ENCODE measurements at places on chromosomes 3 and 15. TPM values are rescaled to one million over a fixed set of nuclear protein-coding genes. Genes with fewer than 3 reads are reported as not detected.

Gene TADA3
- polyA plus RNA-seq: 97.2 TPM

GRCh38 chr3:30915782-30916181, 21.3 kb upstream of the GADL1 start:
- peak overlapping the region; percentile 9 for H3K27ac ChIP-seq
- H3K4me1 ChIP-seq: peaks cover 4% of the 10 kb centered on the region
- no peak overlapping the region for H3K4me3 ChIP-seq
- no peaks in the 10 kb centered on the region for H3K36me3 ChIP-seq
- no peaks in the 10 kb centered on the region for H3K27me3 ChIP-seq
- no peak for DNase-seq

Gene NLGN1
- 5.3 TPM for polyA plus RNA-seq

Gene CHL1
- not detected for polyA plus RNA-seq

DNA sequence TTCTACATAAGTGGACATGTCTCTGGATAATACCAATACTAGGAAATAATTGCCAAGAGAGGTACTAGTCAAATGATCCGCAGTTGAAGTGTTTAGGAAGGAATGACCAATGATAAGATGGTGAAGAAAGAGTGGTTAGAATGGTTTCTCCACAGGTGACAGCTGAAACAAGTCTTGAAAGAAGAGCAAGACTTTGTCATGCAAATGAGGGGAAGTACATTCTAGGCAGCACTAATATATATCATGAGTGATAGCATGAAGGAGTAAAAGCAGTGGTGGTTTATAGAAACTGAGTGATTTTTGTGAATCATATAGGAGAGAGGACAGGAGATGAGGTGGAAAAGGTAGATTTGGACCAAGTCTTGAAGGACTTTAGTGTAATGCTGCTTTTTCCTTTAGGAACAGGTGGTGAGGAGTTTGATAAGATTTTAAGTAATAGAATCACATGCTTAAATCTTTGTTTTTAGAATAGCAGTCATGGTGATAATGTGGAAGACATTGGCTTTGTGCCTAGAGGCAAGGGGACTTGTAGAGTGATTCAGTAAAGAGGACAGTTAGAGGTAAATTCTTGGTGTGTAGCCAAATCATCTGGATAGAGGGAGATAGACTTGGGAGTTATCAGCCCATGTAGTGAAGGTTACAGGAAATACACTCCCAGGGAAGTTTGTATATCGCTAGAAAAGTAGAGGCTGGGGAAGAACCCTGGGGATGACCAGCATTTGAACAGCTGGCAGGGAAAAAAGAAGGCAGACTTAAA, 31.9 kb downstream of the SLMAP start:
- DNase-seq: peak; percentile 34
- no peak overlapping the region for H3K4me3 ChIP-seq
- H3K27ac ChIP-seq: no peak overlapping the region
- no peaks in the 10 kb centered on the region for H3K27me3 ChIP-seq

GRCh38 chr3:162218479-162218878, 721.9 kb downstream of the OTOL1 start:
- H3K36me3 ChIP-seq: no peaks in the 10 kb centered on the region
- no peak overlapping the region for H3K27ac ChIP-seq
- DNase-seq: no peak
- H3K4me1 ChIP-seq: no peaks in the 10 kb centered on the region
- no peaks in the 10 kb centered on the region for H3K27me3 ChIP-seq

DNA sequence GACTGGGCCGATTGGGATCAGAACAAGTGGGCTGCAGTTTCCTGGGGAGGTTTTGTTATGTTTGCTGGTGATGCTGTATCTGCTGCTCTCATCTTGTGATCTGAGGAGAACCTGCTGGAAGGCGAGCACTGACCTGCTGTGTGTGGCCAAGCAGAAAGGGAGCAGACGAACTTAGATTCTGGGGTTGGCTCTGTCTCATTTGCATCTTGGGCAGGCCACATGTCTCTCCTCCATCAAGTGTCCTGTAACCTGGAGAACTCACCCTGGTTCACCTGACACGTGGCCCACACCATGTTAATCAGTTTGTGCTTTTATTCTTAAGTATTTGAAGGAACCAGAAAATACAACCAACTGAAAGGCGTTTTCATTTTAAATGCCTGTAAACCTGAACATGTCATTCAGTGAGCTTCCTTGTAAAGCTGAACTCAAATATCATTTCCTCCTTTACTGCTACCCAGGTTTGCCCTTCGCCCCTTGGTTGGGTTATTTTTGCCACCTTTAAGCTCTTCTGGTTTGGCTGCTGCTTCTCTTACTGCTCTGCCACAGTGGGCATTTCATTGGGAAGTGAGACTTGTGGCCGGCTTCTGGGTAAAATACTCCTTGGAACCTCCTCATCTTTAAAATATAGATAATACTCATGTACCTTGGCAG, 33.5 kb upstream of the TRAK1 start:
- no peak overlapping the region for H3K27ac ChIP-seq
- no peaks in the 10 kb centered on the region for H3K36me3 ChIP-seq
- no peak overlapping the region for H3K4me3 ChIP-seq
- H3K4me1 ChIP-seq: peaks cover 16% of the 10 kb centered on the region
- H3K27me3 ChIP-seq: no peaks in the 10 kb centered on the region

GRCh38 chr15:77597804-77598453, 34.8 kb downstream of the LINGO1 start:
- no peaks in the 10 kb centered on the region for H3K27me3 ChIP-seq
- DNase-seq: no peak
- H3K27ac ChIP-seq: no peak overlapping the region
- H3K36me3 ChIP-seq: no peaks in the 10 kb centered on the region
- H3K4me1 ChIP-seq: peaks cover 15% of the 10 kb centered on the region
- no peak overlapping the region for H3K4me3 ChIP-seq

- no peaks in the 10 kb centered on the region for H3K36me3 ChIP-seq
- no peak overlapping the region for H3K27ac ChIP-seq
- no peaks in the 10 kb centered on the region for H3K27me3 ChIP-seq
- H3K4me1 ChIP-seq: no peaks in the 10 kb centered on the region
- no peak for DNase-seq
Measured at GRCh38 chr15:38508647-38509046, 54.7 kb downstream of the FAM98B start.

Gene A4GNT
- not detected for polyA plus RNA-seq

- no peaks in the 10 kb centered on the region for H3K36me3 ChIP-seq
- no peak overlapping the region for H3K27ac ChIP-seq
- no peak overlapping the region for H3K4me3 ChIP-seq
- H3K4me1 ChIP-seq: no peaks in the 10 kb centered on the region
- H3K27me3 ChIP-seq: no peaks in the 10 kb centered on the region
- DNase-seq: peak; percentile 65
Measured at GRCh38 chr3:24086617-24087404, 141.7 kb downstream of the NR1D2 start.

DNA sequence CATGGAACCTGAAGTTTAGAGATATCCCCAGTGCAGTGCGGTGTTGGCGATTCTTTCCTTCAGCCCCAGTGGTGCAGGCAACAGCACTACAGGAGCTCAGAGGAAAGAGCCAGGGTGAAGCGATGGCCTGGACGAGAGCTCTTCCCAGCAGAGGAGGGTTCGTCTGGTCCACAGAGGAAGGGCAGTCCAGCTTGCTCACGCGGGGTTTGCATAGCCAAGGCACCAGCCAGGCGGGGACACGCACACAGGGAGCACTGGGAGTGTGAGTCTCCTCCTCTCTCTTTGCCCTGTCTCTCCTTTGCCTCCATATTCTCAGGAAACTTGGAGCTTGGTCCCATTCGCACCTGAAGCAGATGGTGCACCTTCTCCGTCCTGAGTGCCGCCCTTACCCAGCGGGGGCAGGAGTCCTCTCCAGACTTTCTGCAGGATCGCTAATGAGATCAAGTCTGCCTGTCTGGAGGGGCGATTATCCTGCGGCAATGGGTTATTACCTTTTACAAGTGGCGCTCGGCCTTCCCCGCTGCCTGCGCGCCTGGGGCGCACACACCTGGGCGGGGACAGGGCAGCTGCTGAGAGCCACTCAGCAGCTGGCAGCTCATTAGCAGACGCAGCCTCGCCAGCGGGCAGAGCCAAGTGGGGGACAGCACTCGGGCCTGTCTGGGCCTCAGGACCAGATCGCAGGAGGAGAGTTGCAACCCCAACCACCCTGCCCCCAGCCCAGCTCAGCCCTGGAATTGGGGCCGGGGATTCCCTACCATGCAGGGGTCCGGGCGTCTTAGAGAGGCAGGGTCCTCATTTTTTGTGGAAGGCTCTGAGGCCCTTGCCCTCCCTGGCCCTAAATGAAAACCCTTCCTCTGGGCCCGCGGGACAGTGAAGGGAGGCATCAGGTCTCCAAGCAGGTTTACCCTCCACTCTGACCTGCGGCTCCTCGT, 119.0 kb upstream of the MEF2A start:
- H3K27me3 ChIP-seq: no peaks in the 10 kb centered on the region
- peaks cover 7% of the 10 kb centered on the region for H3K4me1 ChIP-seq
- DNase-seq: no peak
- no peaks in the 10 kb centered on the region for H3K36me3 ChIP-seq
- no peak overlapping the region for H3K27ac ChIP-seq
- H3K4me3 ChIP-seq: no peak overlapping the region

- no peak overlapping the region for H3K4me3 ChIP-seq
- no peaks in the 10 kb centered on the region for H3K27me3 ChIP-seq
- DNase-seq: peak; percentile 52
Measured at GRCh38 chr3:141411251-141411771, 43.0 kb downstream of the ZBTB38 start.

DNA sequence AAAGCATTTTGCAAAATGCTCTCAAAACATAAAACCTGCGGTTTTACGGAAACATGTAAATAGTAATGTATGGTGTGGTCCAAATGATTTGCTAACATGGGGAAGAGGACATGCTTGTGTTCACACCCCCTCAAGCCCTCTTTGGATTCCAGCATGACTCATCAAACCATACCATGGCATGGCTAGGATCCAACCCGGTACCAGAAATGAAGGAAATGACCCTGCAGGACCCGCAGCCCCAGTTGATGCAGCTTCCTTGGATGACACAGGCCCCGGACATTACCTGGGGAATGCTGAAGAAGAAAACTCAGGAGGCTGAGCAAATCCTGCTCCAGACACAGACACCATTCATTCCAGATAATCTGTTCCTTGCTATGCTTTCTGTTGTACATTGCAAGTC, 222.9 kb downstream of the DTWD1 start:
- no peak for DNase-seq
- no peaks in the 10 kb centered on the region for H3K27me3 ChIP-seq
- H3K4me3 ChIP-seq: no peak overlapping the region
- H3K27ac ChIP-seq: no peak overlapping the region
- H3K4me1 ChIP-seq: no peaks in the 10 kb centered on the region

- no peaks in the 10 kb centered on the region for H3K36me3 ChIP-seq
- no peak for DNase-seq
- no peak overlapping the region for H3K27ac ChIP-seq
- peaks cover 2% of the 10 kb centered on the region for H3K4me1 ChIP-seq
- no peak overlapping the region for H3K4me3 ChIP-seq
Measured at GRCh38 chr15:101025896-101026631, 106.9 kb downstream of the LRRK1 start.

Gene FOXB1
- polyA plus RNA-seq: not detected

Gene FGF12
- 1.5 TPM for polyA plus RNA-seq

DNA sequence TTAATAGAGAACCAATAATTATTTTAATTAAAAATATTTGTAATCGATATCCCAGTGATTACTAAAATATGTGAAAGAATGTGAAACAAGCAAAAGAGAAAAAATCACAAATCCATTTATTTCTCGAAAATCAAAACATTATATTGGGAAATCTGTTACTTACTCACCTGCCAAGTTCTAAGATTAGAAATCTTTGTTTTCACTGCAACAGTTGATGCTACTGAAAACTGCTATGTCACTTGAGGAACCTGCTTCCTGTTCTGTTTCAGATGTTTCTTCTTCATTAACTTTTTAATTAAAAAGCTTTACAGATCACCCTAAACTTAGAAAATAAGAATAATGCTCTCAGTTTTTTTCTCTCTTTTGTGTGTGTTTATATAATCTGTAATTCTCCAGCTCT, 13.7 kb upstream of the DPH6 start:
- no peaks in the 10 kb centered on the region for H3K36me3 ChIP-seq
- peaks cover 3% of the 10 kb centered on the region for H3K4me1 ChIP-seq
- H3K27ac ChIP-seq: no peak overlapping the region
- H3K27me3 ChIP-seq: no peaks in the 10 kb centered on the region
- H3K4me3 ChIP-seq: no peak overlapping the region
- DNase-seq: no peak

DNA sequence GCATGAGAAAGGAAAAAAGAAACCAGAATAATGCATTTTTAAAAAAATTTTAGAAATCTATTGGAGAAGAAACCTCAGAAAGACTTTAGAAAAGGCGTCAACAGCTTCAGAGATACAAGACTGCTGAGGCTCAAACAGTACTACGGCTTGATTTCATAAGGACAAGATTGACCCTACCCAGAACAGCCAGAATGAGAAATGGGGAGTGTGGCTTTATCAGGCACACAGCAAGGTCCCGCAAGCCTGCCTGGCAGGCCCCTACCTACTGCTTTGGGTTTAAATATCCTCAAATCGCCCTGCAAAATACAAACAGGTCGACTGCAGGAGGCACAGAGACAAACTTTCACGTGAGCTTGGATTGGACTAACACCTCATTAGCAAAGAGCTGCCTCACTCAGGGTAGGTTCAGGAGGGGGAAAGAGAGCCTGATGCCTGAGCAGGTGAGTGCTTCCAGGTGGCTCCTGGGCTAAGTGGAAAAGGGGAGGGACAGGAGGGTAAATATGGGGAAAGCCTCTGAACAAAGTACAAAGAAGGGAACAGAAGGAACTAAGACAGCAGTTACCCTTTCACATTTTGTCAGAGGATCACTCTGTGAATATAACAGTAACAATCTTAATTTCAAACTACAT, 87.5 kb downstream of the RORA start:
- H3K27me3 ChIP-seq: no peaks in the 10 kb centered on the region
- no peaks in the 10 kb centered on the region for H3K36me3 ChIP-seq
- no peaks in the 10 kb centered on the region for H3K4me1 ChIP-seq
- DNase-seq: no peak

Gene HRH1
- not detected for polyA plus RNA-seq

Gene PP2D1
- polyA plus RNA-seq: 0.27 TPM

DNA sequence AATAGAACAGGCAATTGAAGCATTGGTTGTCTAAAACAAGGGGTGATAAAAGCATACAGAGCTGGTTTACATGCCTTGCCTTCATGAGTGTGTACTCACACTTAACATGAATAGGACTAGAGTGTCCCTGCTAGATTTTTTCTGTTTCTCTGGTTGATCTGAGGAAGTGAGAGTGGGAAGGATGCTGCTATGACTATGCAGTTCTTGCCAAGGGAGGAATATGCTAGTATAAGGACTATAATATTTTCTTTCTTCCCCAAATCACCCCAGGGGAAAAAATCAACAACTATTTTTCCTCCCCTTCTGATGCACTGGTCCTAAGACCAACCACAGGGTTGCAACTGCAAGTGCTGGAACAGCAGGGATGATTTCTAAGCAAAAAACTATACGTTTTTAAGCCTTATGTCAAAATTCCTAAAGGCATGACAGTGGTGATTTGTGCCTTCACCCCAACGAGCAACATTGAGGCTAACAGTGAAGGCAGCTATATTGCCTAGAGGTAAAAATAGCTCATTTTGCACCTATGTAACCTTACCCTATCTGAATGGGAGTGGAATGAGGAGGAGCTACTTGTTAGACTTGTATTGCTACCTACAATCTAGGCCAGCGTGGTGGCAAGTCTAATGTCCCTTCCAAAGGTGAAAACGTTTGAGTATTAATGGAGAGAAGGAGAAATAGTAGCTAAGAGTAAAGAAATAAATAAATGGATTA, 33.5 kb upstream of the USP8 start:
- H3K36me3 ChIP-seq: no peaks in the 10 kb centered on the region
- no peak overlapping the region for H3K27ac ChIP-seq
- no peak overlapping the region for H3K4me3 ChIP-seq
- H3K4me1 ChIP-seq: no peaks in the 10 kb centered on the region
- no peak for DNase-seq

Gene LRRC31
- not detected for polyA plus RNA-seq

Gene HCN4
- polyA plus RNA-seq: 59.2 TPM

Gene ZMYND10
- 1.8 TPM for polyA plus RNA-seq
